Epithelial cell of proximal tubule (primary cell): ENCODE measurements at places on chromosomes 12 and 14. TPM values are rescaled to one million over a fixed set of nuclear protein-coding genes. Genes with fewer than 3 reads are reported as not detected.

SERPINA10 gene
- total RNA-seq = not detected in 2 replicates

BCAT1 gene
- 14.6 and 67.7 TPM in 2 replicates for total RNA-seq

CLEC4C gene
- not detected in 2 replicates for total RNA-seq

PLEKHA5 gene
- 19.9 and 23.4 TPM in 2 replicates for total RNA-seq

PLEKHH1 gene
- 6.3 and 7.6 TPM in 2 replicates for total RNA-seq

ITGA5 gene
- 84.4 and 116 TPM in 2 replicates for total RNA-seq

BEST3 gene
- 2.2 and 2.5 TPM in 2 replicates for total RNA-seq

IRAK3 gene
- total RNA-seq = 0.81 and 1.9 TPM in 2 replicates

PPM1A gene
- total RNA-seq = 10.2 and 21.0 TPM in 2 replicates

IL22 gene
- total RNA-seq = not detected in 2 replicates

SLCO1C1 gene
- total RNA-seq = not detected in 2 replicates

PMCH gene
- not detected in 2 replicates for total RNA-seq

FSCB gene
- total RNA-seq = not detected in 2 replicates

IL23A gene
- total RNA-seq = 13.4 and 26.1 TPM in 2 replicates

DRAM1 gene
- 16.1 and 21.5 TPM in 2 replicates for total RNA-seq

DNA sequence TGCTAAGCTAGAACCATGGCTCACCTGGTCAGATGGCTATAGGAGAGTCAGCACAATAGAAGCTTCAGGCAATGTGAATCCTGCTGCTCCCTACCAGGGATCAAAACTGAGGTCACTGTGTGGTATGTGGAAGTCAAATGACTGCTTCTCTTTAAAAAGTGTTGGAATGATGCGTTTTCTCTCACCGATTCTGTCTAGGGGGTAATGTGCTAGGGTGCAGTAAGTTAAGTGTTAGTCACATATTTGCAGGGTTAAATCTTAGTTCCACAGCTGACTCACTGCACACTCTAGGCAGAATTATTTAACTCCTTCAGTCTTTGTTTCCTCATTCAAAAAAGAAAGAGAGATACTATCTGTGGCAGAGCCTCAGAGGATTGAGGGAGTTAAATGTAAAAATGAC, 696.6 kb downstream of the DIO2 start:
- peak; percentile 91 for DNase-seq

GRCh38 chr12:84911271-84912197, 1.1 kb downstream of the SLC6A15 start:
- no peak for DNase-seq

- DNase-seq = peak; percentile 58
Measured at GRCh38 chr14:51304438-51304837, 64.4 kb downstream of the TMX1 start.

- DNase-seq = no peak
Measured at GRCh38 chr12:88092771-88093170, 49.1 kb downstream of the CEP290 start.

DNA sequence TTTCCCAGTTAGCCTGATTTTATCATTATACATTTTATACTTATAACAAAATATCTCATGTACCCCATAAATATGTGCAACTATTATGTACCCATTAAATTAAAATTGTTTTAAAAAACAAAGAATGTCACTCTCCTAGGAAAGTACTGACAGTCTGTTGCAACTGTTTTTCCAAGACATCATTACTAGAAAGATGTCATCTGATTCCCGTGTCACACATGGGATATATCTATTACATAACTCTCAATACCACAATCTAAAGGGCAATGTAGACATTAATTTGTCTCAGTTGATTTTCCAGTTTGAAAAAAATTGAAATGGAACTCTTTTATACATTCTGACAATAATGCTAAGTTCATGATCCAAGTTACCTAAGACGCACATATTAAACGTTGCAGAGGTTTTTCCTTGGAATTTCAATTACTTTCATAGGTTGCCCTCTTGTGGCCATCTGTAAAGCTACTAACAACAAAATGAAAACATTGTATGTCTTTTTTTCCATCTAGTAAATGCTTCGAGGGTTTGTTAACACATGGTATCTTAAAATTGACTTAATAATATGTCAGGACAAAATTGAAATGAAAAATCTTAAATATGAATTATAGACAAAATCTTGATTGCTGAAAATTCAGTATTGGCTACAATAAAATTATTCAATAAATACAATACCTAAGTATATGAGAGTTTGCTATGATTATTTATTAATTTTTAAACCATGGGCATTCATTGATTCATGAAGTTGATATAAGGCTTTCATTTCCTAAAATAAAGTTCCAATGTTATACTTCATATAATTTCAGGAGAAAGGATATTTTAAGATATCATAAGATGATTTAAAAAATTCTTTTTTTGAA, 131.6 kb downstream of the PPFIA2 start:
- DNase-seq = peak; percentile 18

GRCh38 chr12:93594766-93595311, 22.4 kb downstream of the SOCS2 start:
- DNase-seq = no peak

GRCh38 chr12:122979001-122979907, 1.2 kb upstream of the ARL6IP4 start:
- DNase-seq = no peak

GRCh38 chr12:56011509-56012090, 9.2 kb upstream of the IKZF4 start:
- DNase-seq = no peak

DNA sequence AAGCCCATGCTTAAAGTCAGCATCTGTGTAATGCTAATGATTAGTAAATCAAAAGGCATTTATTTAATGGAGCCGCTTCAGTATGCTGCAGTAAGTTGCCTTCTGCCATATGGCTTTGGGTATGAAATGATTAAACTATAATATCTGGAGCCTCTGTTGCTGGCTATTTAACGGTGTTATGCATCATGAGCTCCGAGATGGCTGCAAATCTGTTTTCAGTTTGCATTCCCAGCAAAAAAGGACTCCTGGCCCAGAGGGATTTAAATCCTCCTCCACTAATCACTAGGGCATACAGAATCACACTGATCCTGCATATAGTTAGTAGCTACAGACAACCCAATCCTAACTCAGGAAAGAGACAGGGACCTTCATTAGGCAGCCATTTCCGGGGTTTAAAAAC, 171.5 kb upstream of the EEA1 start:
- no peak for DNase-seq

DNA sequence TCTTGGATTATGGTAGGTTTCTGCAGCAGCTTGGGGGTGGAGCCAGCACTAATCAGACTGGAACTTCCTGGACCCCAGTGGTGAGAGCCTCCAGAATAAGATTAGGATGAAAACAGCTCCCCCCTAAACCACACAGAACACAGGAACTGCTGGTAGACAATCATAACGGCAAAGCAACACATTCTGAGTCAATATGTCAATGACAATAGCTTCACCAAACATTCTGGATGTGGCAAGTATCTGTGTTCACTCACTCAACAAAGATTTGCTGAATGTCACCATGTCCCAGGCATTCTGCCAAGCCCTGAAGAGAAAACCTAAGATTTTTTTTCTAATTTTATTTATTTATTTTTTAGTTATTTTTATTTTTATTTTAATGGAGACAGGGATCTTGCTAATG, 65.2 kb downstream of the LRRC74A start:
- DNase-seq = no peak

- DNase-seq = peak; percentile 83
Measured at GRCh38 chr12:32309811-32310736, 89.3 kb upstream of the FGD4 start.

DNA sequence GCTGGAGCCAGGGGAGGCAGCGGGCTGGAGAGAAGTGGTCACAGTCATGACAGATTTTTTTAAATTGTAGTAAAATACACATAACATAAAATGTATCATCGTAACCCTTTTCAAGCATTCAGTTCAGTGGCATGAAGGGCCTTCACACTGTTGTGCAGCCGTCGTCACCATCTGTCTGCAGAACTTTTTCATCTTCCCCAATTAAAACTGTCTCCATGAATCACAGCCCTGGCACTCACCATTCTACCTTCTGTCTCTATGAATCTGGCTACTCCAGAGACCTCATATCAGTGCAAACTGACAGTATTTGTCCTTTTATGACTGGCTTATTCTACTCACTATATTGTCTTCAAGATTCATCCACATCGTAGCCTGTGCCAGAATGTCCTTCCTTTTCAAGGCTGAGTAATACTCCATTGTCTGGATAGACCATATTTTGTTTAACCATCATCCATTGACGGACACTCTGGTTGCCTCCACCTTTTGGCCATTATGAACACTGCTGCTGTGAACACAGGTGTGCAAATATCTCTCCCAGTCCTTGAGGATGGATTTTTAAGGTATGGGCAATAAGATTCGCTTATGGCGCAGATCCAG, 91.5 kb upstream of the NCOR2 start:
- DNase-seq = no peak

DNA sequence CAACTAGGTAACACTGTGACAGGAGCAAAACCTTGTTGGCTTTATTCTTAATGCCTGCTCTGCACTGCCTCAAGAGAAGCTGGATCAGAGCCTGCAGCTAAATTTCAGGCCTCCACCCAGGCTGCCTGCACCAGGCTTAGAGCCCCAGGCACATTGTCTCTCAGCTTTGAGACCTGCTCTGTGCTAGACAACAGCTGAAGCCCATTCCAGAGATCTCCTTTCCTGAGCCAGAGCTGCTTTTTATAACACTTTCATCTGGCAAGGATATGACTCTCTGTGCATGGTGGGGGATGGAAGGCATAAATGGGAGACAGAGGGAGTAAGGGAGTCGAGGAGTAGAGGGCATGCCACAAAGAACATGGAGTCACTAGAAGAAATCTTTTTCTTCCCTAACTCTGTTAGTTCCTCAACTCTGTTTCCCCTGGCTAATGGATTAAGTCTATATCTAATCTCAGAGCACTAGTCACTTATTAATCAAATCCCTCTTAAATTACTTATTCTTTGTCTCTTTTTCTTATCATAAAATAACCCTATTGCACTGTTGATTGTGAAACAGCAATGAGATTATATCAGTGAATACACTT, 27.1 kb upstream of the LUM start:
- DNase-seq = no peak

DNA sequence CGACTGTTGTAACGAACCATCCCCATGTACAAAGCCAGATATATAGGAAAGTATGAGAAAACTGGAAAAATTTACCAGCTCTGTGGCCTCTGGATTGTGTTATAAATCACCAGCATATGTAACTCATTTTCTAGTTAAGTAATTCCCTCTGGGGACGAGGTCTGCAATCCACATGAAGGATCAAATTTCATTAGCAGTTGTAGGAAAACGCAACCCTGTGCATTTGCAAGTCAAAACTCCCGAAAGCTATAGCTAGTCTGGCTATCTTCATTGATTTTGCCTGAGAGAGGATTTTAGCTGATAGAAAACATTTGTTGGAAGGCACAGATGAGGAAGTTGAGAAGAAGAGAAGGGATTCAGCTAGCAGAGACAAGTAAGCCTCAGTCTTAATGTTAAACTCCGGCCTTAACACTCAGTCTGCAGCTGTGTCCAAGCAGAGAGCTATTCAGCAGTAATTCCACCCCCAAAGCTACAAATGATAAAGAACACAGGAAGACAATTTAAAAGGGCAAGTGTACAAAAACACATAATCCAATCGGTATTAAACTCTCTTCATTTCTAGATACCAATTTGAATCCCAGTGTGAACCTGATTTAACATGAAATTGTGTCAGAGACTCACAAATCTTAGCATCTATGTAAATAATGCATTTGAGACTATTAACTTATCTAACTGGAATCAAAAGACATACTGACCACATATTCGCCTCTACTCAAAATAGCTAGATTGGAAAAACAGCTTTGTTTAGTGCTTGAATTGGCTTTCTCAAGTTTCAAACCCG, 54.2 kb upstream of the CERS5 start:
- no peak for DNase-seq

- DNase-seq = no peak
Measured at GRCh38 chr12:78439666-78440065, 424.9 kb upstream of the SYT1 start.

DNA sequence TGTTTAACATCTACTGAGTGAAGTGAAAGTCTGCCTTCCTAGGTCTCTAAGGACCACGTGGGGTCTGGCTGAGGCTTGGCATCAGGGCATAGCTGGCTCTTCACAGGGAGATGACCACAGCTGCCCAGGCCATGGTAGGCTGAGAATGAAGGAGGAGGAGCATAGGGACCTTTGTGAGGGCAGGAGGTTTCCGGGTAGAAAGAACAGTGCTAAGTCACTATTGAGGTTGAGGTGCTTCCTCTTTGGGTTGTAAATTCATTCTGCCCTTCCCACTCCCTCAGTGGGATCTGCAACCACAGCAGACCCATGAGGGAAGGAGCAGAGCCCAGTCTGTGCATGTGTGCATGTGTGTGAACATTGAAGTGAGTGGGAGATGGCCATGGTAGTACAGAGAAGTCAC, 909.6 kb downstream of the VRK1 start:
- DNase-seq = no peak

DNA sequence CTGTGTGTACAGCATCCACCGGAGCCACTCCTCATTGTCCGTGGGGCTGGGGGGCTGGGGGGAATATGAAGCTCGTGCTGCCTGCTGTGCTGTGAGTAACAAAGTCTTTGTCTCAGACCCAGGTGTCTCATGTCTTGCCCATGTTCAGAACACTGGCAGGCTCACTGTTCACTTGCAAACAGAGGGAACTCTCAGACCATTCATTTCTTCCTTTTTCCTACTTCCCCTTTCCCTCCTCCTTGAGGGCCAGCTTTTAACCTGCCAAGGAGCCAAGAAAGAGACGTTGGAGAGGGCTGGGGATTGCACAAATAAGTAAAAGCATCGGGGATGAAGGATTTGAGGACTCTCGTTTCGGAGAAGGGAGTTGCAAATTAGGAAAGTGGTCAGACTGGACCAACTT, 21.6 kb downstream of the GPR132 start:
- DNase-seq = no peak

DNA sequence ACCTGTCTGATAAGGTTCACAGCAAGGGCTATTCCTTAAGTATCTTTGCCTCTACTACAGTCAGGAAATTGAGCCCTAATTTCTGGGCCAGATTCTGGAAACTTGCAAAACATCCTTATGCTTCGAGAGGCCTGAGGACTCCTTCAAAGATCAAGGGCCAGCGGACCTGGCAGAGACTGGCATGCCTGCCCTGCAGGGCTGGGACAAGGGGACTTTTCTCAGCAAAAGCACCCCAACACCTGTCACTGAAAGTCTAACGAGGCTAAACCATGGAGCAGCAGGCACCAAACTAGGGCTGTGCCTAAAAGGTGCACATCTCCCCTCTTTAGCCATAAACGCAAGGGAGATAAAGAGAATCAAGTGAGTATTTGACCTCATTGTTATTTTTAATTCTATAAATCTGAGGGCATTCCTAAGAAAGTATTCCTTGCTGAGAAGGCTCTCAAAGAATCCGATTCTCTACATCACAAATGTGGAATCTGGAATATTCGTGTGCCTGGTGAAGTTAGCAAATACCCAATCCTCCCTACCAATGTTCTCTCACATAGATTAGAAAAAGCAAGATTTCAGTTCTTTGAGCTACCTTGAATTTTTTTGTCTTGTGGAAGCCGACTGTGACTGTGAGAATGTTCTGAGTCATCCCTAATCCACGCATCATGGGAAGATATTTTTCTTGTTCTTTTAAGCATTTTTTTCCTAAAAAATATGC, 328.2 kb upstream of the NOVA1 start:
- no peak for DNase-seq

- DNase-seq = peak; percentile 25
Measured at GRCh38 chr14:57871459-57872080, 5.7 kb upstream of the SLC35F4 start.
